ENCODE measurements at places on chromosomes 2 and 18. TPM values are rescaled to one million over a fixed set of nuclear protein-coding genes. Genes with fewer than 3 reads are reported as not detected.

Gene DNER
- 1.4 TPM for polyA plus RNA-seq

Gene OSBPL1A
- polyA plus RNA-seq, result 79.5 TPM

Gene PPP1R1C
- polyA plus RNA-seq, result 0.85 TPM

Gene SEMA4C
- 30.2 TPM for polyA plus RNA-seq

Gene SLC23A3
- 0.48 TPM for polyA plus RNA-seq

Gene DQX1
- not detected for polyA plus RNA-seq

Gene MTX2
- polyA plus RNA-seq, result 26.1 TPM

Gene CPS1
- 0.79 TPM for polyA plus RNA-seq

Gene NAPG
- 6.7 TPM for polyA plus RNA-seq

Gene PLA2R1
- 3.2 TPM for polyA plus RNA-seq

Measured in adipose tissue (tissue), 3 donors.